ENCODE measurements at places on chromosomes 12 and 14. TPM values are rescaled to one million over a fixed set of nuclear protein-coding genes. Genes with fewer than 3 reads are reported as not detected.
A peak's percentile ranks its signal among the peaks of the same experiment; 100 is the strongest.

- DNase-seq = no peak
These were observed 179.3 kb downstream of the RPL10L start for GRCh38 chr14:46472261-46472660.

- DNase-seq = no peak
These were observed 56.9 kb downstream of the CDC42BPB start for GRCh38 chr14:103000291-103000921.

- no peak for DNase-seq
These were observed 7.4 kb downstream of the GRIN2B start for GRCh38 chr12:13973996-13974395.

GRCh38 chr12:10941916-10942607 lies 3.0 kb upstream of the TAS2R14 start:
- no peak for DNase-seq

DNA sequence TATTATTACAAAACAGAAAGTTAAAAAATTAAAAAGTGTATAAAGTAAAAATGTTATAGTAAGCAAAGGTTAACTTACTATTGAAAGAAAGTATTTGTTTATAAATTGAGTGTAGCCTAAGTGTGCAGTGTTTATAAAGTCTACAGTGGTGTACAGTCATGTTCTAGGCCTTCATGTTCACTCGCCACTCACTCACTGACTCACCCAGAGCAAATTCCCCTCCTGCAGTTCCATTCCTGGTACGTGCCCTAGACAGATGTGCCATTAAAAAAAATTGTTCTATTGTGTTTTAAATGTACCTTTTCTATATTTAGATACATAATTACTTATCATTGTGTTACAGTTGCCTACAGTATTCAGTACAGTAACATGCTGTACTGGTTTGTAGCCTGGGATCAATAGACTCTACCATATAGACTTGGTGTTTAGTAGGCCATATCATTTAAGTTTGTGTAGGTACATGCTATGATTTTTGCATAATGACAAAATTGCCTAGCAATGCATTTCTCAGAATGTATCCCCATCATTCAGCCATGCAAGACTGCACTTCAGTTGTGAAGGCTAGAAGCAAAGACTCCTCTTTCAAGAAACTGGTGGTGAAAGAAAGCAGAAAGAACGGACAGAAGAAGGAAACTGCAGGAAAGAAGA lies 100.6 kb downstream of the DACT1 start:
- no peak for DNase-seq

DNA sequence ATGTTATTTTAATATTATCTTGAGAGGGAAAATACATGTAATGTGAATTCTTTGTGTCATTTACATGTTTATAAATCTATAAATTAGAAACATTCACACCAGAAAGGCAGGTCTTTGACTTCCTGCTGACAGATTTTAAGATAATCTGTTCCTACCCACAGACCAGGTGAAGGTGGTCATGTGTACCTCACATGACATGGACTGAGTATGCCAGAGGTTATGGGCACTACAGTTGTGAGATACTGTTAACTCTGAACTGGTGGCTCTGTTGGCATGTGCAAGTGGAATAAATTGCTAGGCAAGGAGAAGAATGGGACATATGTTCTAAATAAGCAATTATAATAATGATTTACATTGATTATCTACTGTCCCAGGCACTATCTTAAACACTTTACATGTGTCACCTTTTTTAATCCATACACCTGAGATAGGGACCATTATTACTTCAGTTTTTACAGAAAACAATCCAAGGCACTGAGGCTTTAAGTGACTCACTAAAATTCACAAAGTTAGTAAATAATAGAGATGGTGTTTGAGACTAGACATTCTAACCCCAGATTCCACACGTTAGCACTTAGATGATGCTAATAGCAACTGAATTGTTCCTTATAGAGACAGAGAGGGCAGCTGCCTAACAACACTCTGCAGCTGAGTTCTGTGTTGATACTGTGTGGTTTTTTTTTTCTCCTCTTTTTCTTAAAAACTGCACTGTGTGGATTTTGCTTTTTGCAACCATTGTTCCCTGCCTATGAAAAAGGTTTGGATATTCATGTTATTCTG lies 23.8 kb downstream of the SLC16A7 start:
- no peak for DNase-seq

- DNase-seq = no peak
These were observed 379.9 kb upstream of the DCN start for GRCh38 chr12:91562476-91562875.

Gene FGF23
- total RNA-seq = not detected

Gene CISTR
- not detected for total RNA-seq

DNA sequence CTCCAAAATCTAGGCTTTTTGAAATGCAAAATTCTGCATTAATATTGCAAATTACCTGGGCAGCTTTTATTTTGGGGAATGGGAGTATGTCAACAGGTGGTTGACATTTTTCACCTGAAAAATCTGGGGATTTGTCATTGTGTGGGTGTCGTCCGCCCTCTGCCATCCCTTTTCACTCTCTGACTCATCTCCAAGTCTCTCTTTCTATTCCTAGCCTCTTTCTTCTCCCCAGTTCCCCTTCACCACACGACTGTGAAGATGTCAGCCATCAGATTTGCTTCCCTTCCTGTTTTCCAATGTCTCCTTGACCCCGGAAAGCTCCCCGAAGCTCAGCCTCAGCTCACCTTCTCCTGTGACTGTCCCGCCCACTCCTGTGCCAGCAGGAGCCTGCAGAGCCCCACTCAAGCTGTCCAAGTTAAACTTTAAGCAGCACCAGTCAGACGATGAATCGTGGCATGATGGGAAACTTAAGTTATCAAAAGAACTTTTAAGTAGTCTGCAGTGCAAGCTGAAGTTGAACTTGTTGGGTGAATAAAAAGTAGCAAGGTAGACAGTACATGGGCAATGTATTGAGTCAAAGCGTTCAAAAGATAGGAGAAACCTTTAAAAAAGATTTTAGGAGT lies 590.2 kb downstream of the VRK1 start:
- DNase-seq = no peak

- no peak for DNase-seq
These were observed 20.2 kb upstream of the KIF26A start for GRCh38 chr14:104118006-104118844.

GRCh38 chr12:100666588-100666987 lies 93.1 kb downstream of the GAS2L3 start:
- DNase-seq = no peak

- DNase-seq = no peak
These were observed 8.2 kb upstream of the LGALS3 start for GRCh38 chr14:55120571-55121495.

Gene OVCH1
- total RNA-seq = not detected

DNA sequence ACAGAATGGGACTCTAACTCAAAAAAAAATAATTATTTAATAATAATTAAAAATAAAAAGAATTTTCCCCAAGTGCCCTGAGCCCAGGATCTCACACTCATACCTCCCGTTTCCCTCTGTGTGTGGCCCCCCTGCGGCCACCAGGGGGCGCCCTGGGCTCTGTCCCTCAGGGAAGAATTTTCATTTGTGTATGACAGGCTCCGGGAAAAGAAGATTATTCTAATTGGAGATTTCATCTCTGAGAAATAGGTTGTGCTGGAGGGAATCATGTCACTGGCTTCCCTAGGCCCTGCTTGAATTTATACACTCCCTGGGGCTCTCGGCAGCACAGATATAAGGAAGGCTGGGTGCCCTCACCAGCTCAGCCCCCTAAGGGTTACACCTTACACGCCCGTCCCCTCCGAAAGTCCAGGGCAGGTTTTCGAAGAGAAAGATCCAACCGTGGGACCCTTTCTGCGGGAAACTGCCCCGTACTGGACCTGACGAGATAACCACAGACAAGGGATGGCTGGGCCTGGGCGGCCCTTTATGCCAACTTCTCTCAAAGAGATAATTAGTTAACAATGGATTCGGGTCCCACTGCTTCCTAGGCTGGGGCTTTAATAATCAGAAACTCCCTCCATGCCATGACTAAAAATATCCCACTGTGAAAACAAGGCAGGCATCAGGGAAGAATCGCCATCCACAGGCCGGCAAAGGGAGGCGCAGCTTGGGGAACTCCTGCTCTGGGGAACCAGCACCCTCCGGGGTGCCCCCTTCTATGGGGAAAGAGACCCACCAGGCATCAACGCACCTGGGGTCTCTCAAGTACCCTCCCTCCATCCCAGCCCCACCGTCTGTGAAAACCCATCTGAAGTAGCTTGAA lies 80.7 kb downstream of the KDM2B start:
- DNase-seq = peak; percentile 37

Gene RNF212B
- not detected for total RNA-seq

DNA sequence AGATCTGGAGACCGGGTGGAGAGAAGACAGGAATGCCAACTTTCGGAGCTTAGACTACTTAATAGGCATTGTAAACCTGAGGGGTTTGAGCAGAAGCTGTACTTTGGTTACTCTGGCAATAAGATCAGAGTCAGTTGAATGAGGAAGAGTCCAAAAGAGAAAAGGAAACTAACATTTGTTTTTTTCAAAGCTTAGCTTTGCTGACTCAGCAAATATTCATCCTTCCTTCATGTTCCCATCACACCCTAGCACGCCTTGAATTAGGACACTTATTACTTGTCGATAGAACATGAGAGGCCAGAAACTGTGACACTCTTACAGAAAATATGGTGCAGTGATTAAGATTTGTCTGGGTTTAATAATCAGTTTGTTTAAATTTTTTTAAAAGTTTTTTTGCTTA lies 266.9 kb upstream of the ATP2B1 start:
- no peak for DNase-seq

- no peak for DNase-seq
These were observed 149.4 kb downstream of the SNAPC1 start for GRCh38 chr14:61911574-61911973.

DNA sequence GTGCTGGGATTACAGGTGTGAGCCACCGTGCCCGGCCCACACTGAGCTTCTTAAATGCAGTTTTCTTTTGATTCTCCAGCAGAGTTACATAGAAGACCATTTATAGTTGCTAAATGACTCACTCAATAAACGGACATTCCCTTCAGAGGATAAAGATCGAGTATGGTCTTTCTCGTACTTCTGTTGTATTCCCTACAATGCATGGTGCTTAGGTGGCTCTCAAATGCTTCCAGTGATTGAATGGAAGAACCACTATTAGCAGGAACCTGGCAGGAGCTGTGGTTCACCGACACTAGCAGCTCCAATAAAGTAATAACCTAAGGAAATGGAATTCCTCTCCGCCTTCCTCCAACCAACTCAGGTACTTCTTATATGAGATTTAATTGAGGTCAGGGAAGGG lies 3.9 kb upstream of the GPRC5A start:
- no peak for DNase-seq

Gene STON2
- 198 TPM for total RNA-seq

Gene KLRK1
- not detected for total RNA-seq

DNA sequence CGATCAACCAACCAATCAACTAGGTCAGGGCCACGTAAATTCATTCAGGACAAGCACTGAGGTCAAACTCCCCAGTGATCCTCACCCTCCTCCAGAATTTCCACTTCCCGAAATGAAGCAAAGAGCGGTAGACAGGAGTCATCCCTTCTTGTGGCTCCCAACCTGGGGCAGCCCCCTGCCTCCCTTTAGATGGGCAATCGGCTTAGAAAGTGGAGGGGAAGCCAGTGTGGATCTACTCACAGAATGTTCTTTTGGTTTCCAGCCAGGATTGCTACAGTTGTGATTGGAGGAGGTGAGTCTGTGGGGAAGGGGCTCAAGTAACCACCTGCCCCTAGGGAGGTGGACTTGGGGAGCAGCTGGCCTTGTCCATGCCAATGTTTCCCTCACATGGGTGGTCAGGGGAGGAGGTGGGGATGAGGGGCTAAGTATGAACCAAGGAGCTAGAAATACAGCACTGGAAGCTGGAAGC lies 4.1 kb downstream of the IFI27 start:
- DNase-seq = no peak

- no peak for DNase-seq
These were observed 892 bp downstream of the TCHP start for GRCh38 chr12:109900752-109901580.

Gene NGB
- total RNA-seq = not detected

DNA sequence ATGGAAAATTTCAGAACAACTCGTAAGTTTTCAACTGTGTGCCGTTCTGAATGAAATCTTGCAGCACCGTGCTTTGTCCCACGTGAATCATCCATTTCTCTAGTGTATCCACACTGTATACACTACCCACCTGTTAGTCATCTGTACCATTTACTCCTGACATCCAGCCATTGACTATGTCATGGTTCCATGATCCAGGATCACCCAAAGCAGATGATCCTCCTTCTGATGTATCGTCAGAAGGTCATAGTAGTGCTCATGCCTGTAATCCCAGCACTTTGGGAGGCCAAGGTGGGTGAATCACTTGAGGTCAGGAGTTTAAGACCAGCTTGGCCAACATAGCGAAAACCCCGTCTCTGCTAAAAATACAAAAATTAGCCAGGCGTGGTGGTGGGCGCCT lies 122.9 kb downstream of the PPHLN1 start:
- DNase-seq = no peak

- no peak for DNase-seq
These were observed 32.5 kb upstream of the CRY1 start for GRCh38 chr12:107125833-107126232.

GRCh38 chr14:58738876-58739275 lies 101.1 kb downstream of the DACT1 start:
- DNase-seq = no peak

Gene PZP
- not detected for total RNA-seq

GRCh38 chr12:1464925-1465324 lies 129.5 kb downstream of the FBXL14 start:
- DNase-seq = no peak

GRCh38 chr14:77825895-77826519 lies 26.1 kb downstream of the ADCK1 start:
- no peak for DNase-seq

DNA sequence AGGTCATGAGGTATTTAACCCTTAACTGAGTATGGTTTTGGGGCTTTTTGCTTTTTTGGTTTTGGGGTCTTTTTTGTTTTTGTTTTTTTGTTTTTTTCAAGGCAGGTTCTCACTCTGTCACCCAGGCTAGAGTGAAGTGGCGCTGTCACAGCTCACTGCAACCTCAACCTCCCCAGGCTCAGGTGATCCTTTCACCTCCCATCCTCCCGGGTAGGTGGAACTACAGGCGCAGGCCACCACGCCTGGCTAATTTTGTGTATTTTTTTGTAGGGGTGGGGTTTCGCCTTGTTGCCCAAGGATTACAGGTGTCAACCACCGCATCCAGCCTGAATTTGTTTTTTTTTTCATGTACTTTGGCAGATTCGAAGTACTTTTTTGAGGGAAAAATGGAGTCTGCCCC lies 19.9 kb downstream of the RAP1B start:
- DNase-seq = no peak

- DNase-seq = no peak
These were observed 6.6 kb downstream of the SOX5 start for GRCh38 chr12:23942841-23943240.

DNA sequence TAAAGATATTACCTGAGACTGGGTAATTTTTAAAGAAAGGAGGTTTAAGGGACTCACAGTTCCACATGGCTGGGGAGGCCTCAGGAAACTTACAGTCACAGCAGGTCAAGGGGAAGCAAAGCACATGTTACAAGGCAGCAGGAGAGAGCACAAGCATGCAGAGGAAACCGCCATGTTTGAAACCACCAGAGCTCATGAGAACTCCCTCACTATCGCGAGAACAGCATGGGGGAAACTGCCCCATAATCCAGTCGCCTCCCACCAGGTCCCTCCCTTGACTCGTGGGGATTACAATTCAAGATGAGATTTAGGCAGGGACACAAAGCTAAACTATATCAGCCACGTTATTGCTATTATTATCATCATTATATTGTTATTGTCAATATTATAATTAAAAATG lies 138.7 kb downstream of the RIMBP2 start:
- DNase-seq = no peak

All from gastrocnemius medialis (tissue), 4 donors.